Kidney (tissue), 22 donors: ENCODE measurements at places on chromosomes 11 and 22.

DNA sequence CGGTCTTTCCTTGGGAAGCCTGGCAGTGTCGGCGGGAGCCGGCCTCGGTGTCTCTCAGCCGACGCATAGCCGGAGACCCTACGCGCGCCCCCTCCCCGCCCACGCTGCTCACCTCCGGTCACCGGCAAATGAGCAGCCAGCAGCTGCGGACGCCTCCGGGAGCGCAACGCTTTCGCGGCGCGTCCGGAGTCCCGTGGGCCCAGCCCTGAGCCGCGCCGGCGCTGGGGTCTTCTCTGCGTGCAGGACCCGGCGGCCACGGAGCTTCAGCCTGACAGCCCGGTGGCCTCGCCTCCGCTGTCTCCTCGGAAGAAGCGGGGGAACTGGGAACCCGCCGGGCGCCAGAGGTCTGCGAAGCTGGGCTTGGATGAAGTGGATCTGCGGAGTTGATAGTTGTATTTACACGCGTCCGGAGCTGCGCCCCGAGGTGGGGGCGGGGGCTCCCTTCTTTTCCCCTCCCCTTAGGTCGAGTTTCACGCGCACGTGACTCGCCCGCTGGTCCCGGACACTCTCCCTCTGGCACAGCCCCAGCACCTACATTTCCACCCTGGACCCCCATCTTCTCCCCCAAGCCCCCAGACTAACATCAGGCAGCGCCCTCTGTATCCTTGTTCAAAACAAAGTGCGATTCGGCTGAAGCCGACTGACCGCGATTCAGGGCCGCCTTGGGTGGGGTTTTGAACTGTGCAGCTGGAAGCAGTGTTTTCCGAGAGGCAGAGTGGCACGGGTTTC, at the start of gene SLC43A1:
Gene SLC43A1, minus strand, starts transcription at position 371 of the 729 bp plus-strand sequence. CDS start 1,591 bp downstream, outside the sequence.
- H3K27me3 ChIP-seq: peaks cover 4% of the 10 kb centered on the region
- peak; percentile 46 for DNase-seq
- H3K4me1 ChIP-seq: no peaks in the 10 kb centered on the region
- peak within 1 kb of the TSS; percentile 61 for H3K4me3 ChIP-seq

- DNase-seq: no peak
- no peak overlapping the region for H3K27ac ChIP-seq
- no peaks in the 10 kb centered on the region for H3K36me3 ChIP-seq
- no peaks in the 10 kb centered on the region for H3K27me3 ChIP-seq
- no peaks in the 10 kb centered on the region for H3K4me1 ChIP-seq
These were observed 149.7 kb downstream of the LRRC4C start for GRCh38 chr11:41309716-41310115.

DNA sequence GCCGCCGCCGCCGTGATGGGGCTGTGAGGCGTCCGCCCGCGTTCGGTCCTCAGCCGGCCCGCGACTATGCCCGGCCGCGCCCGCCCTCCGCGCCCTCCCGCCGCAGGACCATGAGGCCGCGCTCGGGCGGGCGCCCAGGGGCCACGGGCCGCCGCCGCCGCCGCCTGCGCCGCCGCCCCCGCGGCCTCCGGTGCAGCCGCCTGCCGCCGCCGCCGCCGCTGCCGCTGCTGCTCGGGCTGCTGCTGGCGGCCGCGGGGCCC, 215 bp downstream of the ZNRF3 start:
- H3K36me3 ChIP-seq: no peaks in the 10 kb centered on the region
- peaks cover 9% of the 10 kb centered on the region for H3K4me1 ChIP-seq
- H3K27me3 ChIP-seq: no peaks in the 10 kb centered on the region
- no peak overlapping the region for H3K4me3 ChIP-seq

- no peak overlapping the region for H3K4me3 ChIP-seq
- H3K27me3 ChIP-seq: no peaks in the 10 kb centered on the region
- peaks cover 5% of the 10 kb centered on the region for H3K4me1 ChIP-seq
- peak overlapping the region; percentile 76 for H3K27ac ChIP-seq
- DNase-seq: no peak
- H3K36me3 ChIP-seq: no peaks in the 10 kb centered on the region
These were observed 14.7 kb downstream of the MGAT3 start for GRCh38 chr22:39471381-39472141.

GRCh38 chr11:76140912-76141574, 65.3 kb downstream of the WNT11 start:
- H3K4me3 ChIP-seq: no peak overlapping the region
- DNase-seq: no peak
- H3K4me1 ChIP-seq: no peaks in the 10 kb centered on the region
- peaks cover 5% of the 10 kb centered on the region for H3K36me3 ChIP-seq

DNA sequence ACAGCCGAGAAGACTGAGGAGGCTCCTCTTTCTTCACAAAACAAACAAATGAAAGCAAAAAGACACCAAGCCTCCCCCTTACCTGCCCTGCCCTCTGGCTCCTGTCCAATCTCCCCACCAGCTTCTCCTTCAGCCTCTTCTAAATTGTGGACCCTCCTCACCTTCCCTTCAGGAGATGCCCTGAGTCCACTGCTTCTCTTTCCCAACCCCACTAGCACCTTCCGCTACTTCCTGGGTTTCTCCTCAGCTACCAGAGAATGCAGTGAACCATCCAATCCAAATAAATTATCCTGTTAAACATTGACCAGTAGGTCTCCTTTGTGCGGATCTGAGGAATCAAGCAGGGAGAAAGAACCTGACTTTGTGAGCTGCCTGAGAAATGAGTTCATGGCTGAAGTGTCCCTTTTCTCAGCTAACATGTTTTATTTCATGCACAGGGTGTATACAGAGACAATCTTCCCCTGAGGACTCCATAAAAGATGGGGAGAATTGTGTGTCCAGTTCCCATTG, 63.2 kb upstream of the VPREB1 start:
- H3K27me3 ChIP-seq: no peaks in the 10 kb centered on the region
- H3K4me3 ChIP-seq: peak overlapping the region; percentile 62
- no peak for DNase-seq
- H3K36me3 ChIP-seq: no peaks in the 10 kb centered on the region
- H3K27ac ChIP-seq: peak overlapping the region; percentile 69
- H3K4me1 ChIP-seq: peaks cover 20% of the 10 kb centered on the region

DNA sequence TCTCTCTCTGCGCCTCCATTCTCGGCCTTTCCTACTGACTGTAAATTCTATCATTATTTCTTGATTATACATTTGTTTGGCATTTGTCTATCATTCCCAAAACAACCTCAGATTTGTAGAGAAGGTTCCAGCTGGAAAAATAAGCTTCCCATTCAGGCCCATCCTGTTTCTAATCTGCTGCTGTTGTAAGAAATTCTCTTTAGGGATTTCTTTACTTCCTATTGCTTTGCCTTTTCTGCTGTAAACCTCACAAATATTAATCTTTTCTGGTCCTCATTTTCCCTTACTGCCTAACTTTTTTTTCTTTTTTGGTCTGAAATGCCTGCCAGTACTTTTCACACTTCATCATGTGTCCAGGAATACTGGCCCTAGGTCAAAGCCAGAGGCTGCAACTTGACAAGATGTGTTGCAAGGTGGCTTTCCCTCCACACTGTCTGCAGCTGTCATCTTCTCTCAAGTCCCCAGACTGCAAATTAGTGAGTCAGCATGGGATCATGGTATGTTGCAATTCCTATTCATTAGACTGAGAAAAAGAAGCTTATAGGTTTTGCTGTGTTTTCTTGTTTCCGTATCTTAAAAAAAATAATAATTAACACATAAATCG, 858.7 kb upstream of the CHORDC1 start:
- no peak overlapping the region for H3K4me3 ChIP-seq
- no peaks in the 10 kb centered on the region for H3K36me3 ChIP-seq
- H3K27me3 ChIP-seq: no peaks in the 10 kb centered on the region
- H3K4me1 ChIP-seq: no peaks in the 10 kb centered on the region

DNA sequence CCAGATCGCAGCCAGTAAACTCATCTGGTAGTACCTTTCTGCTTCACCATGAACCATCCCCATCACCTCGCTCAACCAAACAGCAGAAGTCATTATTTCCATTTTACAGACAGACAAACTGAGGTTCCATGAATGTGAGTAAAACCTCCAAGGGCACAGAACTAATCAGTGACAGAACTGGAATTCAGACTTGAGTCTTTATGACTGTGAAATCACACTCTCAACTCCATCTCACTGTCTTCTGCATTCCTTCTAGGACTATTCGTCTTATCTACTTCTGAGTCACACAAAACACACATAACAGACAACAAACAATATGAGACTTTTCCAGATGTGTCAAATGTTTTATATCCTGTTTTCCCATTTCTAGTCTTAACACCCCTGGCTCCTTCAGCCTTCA, 9.3 kb upstream of the NUP50 start:
- no peak overlapping the region for H3K4me3 ChIP-seq
- no peaks in the 10 kb centered on the region for H3K36me3 ChIP-seq
- H3K27ac ChIP-seq: no peak overlapping the region
- H3K27me3 ChIP-seq: no peaks in the 10 kb centered on the region
- no peaks in the 10 kb centered on the region for H3K4me1 ChIP-seq

- no peaks in the 10 kb centered on the region for H3K4me1 ChIP-seq
- no peaks in the 10 kb centered on the region for H3K27me3 ChIP-seq
- no peak for DNase-seq
- H3K4me3 ChIP-seq: no peak overlapping the region
These were observed 235.9 kb upstream of the NARS2 start for GRCh38 chr11:78810559-78811009.

DNA sequence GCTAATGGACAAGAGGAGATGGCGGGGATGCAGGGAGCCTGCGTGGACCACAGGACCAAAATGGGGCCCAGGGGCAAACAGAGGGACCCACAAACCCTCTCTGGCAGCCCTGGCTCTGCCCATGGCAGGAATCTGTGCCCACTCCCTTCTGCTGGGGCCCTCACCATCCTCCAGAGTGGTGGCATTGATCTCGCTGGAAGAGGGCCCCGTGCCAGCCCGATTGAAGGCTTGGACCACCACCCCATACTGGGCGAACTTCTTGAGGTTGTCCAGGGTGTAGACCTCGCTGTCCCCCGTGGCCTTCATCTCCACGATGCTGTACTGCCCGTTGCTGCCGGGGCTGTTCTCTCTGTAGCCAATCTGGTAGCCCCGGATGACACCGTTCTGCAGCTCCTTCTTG, 137.1 kb downstream of the CEP164 start:
- H3K27ac ChIP-seq: no peak overlapping the region
- H3K36me3 ChIP-seq: no peaks in the 10 kb centered on the region
- H3K27me3 ChIP-seq: no peaks in the 10 kb centered on the region
- H3K4me3 ChIP-seq: no peak overlapping the region
- no peaks in the 10 kb centered on the region for H3K4me1 ChIP-seq
- DNase-seq: no peak

GRCh38 chr22:39284983-39285382, 34.4 kb downstream of the RPL3 start:
- peaks cover 48% of the 10 kb centered on the region for H3K4me1 ChIP-seq
- no peaks in the 10 kb centered on the region for H3K27me3 ChIP-seq
- no peak for DNase-seq
- H3K4me3 ChIP-seq: no peak overlapping the region

- H3K27ac ChIP-seq: no peak overlapping the region
- H3K4me3 ChIP-seq: no peak overlapping the region
- H3K4me1 ChIP-seq: no peaks in the 10 kb centered on the region
- H3K36me3 ChIP-seq: no peaks in the 10 kb centered on the region
- no peaks in the 10 kb centered on the region for H3K27me3 ChIP-seq
These were observed 137.4 kb downstream of the NAV2 start for GRCh38 chr11:19849947-19850593.

DNA sequence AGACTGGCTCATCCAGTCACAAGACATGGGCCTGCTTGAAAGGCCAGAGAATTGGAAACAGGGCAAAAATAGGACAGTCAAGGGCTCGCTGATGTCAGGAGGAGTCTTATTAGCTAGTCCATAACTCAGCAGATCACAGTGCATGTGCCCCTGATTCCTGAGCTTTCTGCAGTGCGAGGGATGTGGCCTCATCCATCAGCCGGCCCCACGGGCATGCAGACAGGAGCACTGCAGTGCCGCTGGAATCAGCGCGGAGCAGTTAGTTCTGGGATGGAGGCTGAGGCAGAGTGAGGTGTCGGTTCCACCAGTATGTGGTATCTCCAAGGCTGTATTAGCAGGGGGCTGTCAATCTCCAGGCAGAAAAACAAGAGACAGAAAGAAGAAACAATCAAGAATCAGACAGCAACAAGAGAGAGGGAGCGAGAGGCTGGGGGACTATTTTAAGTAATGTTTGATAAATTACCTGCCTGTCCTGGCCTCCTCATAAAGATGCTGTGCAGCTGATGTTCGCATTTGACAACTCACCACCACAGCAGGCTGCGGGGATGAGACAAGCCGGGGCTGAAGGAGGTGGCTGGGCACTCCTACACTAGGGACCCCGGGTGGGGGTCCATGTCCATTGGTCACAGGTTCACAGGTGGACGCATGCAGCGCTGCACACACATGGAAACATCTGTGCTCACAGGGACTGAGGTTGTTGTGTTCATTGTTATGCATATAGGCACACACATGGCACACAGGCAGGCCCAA, 167.2 kb downstream of the TRIM29 start:
- H3K27ac ChIP-seq: no peak overlapping the region
- no peak overlapping the region for H3K4me3 ChIP-seq
- no peaks in the 10 kb centered on the region for H3K27me3 ChIP-seq
- no peak for DNase-seq
- H3K4me1 ChIP-seq: no peaks in the 10 kb centered on the region
- no peaks in the 10 kb centered on the region for H3K36me3 ChIP-seq

GRCh38 chr11:76035020-76035419, 171.3 kb downstream of the WNT11 start:
- no peaks in the 10 kb centered on the region for H3K36me3 ChIP-seq
- no peak for DNase-seq
- no peak overlapping the region for H3K27ac ChIP-seq
- H3K27me3 ChIP-seq: no peaks in the 10 kb centered on the region
- H3K4me1 ChIP-seq: no peaks in the 10 kb centered on the region

GRCh38 chr11:117839936-117840813, 15.6 kb upstream of the FXYD2 start:
- H3K36me3 ChIP-seq: no peaks in the 10 kb centered on the region
- no peak overlapping the region for H3K4me3 ChIP-seq
- no peaks in the 10 kb centered on the region for H3K4me1 ChIP-seq
- no peak overlapping the region for H3K27ac ChIP-seq

GRCh38 chr11:8790968-8791367, 108.4 kb downstream of the RPL27A start:
- no peak for DNase-seq
- no peak overlapping the region for H3K27ac ChIP-seq
- H3K36me3 ChIP-seq: no peaks in the 10 kb centered on the region
- H3K27me3 ChIP-seq: no peaks in the 10 kb centered on the region
- H3K4me1 ChIP-seq: no peaks in the 10 kb centered on the region

DNA sequence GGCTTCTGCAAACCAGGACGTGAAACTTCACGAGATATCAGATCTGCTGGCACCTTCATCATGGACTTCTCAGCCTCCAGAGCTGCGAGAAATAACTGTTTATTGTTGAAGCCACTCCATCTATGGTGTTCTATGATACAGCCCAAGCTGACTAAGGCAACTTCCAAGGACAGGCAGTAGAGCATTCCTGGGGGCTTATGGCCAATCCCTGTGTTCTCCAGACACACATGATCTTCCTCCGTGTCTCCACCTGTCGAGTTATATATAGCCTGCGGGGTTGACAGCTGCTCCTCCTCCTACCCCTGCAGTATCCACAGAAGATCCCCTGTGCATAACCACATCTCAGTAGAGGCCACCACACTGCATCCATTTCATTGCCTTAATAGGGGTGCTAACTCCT, 11.0 kb downstream of the TP53AIP1 start:
- no peaks in the 10 kb centered on the region for H3K4me1 ChIP-seq
- H3K4me3 ChIP-seq: no peak overlapping the region
- H3K36me3 ChIP-seq: no peaks in the 10 kb centered on the region
- H3K27ac ChIP-seq: no peak overlapping the region
- no peaks in the 10 kb centered on the region for H3K27me3 ChIP-seq
